Peyer's patch (tissue), 4 donors: ENCODE measurements at places on chromosomes 7 and 10.

- DNase-seq = peak; percentile 67
These were observed 8.0 kb downstream of the KLF6 start for GRCh38 chr10:3776796-3777571.

- DNase-seq = peak; percentile 85
These were observed 16.8 kb downstream of the OSBPL3 start for GRCh38 chr7:24963218-24963617.

- no peak for DNase-seq
These were observed 155.5 kb downstream of the BUB3 start for GRCh38 chr10:123309731-123310130.

DNA sequence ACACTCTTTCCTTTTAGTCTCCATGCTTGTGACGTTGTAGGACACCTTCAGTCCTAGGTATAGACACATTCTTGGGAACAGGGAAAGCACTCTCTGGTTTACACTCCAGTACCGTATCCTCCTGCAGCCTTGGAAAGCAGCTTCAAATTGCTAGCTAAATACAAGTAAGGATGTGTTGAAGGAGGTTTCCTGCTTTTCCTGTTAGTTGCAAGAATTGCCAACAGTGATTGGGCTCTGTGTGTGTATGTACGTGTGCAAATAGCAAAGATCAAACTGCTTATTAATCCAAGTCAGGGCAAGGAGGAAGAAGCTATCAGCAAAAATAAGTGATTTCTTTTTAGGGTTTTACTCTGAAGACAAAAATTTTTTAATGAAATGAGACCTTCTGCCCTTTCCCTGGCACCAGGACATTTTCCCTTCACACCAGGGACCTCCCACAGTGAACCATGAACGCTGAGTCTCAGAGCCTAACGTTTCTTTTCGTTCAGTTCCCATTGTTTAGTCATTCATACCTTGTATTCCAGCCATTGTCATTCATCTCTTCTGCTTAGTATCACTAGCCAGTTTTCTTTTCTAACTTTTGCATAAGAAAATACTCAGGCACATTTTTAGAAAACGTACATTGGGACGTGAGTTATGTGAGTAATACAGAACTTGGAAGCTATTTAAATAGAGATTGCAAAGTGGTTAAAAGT, 36.9 kb upstream of the AUTS2 start:
- DNase-seq = no peak

GRCh38 chr10:125953778-125954385, 57.5 kb downstream of the FANK1 start:
- DNase-seq = no peak

DNA sequence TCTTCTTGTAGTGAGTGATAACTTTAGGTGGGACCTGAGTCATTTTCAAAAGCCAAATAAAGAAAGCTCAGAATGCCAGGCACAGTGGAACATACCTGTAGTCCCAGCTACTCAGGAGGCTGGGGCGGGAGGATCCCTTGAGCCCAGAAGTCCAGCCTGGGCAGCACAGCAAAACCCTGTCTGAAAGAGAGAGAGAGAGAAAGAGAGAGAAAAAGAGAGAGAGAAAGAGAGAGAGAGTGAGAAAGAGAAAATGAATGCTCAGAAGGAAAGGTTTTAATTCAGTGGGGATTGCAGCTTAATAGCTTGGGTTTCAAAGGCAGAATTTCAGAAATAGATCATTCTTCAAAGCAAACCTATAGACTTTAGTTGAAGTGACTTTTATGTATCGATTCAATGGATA, 25.7 kb downstream of the GPNMB start:
- no peak for DNase-seq

- no peak for DNase-seq
These were observed 316 bp downstream of the RBM48 start for GRCh38 chr7:92528958-92529264.

DNA sequence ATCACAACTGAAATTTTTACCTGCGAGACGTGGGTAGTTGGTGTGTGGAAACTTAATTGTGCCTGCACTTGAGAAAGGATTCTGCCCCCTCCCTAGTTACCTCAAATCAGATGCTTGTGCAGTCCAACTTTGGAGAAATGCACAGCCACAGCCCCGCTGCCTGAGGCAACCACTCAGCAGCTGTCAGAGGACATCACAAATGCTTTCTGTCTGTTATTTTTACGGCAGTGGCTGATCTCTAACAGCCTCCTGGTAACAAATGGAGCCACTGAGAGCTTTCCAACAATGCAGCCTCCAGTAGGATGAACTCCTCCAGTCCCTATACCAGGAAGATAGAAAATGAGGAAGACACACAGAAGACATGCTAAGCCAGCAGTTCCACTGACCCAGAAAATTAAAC, 712.2 kb upstream of the GHITM start:
- no peak for DNase-seq

DNA sequence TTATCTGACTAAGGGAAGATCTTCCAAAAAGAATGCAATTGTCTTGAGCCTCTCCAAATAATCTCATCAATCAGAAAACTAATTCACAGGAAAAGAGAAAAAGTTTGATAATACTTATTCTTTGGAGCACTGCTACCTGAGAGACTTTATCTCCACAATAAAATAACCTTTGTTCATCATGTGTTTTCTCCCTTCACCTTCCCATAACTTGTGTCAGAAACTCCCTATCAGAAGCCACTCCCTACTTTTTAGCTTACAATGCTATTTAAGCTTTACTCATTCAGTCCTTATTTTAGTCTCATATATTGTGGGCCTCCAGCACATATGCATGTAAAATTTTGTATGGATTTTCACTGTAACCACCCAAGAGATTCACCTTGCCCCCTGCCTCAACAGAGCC, 998 bp downstream of the CYP3A43 start:
- no peak for DNase-seq

DNA sequence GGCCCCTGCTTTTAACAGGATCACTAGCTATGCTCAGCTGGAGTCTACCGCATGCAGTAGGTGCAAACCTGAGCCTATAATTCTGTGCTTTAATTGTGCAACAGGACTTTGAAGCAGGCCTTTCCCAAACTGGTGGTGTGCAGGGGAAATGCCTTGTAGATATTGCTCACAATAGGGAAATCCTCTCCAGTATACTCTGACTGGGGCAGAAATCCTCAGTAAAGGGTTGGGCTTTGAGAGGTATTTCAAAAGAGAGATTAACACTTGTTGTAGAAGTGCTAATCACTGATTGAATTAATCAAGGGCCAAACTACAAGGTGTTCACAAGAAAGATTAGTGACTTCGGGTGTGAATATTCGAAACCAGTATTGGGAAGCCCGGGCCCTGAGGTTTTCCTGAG, 58.5 kb upstream of the EXOC6 start:
- DNase-seq = no peak

DNA sequence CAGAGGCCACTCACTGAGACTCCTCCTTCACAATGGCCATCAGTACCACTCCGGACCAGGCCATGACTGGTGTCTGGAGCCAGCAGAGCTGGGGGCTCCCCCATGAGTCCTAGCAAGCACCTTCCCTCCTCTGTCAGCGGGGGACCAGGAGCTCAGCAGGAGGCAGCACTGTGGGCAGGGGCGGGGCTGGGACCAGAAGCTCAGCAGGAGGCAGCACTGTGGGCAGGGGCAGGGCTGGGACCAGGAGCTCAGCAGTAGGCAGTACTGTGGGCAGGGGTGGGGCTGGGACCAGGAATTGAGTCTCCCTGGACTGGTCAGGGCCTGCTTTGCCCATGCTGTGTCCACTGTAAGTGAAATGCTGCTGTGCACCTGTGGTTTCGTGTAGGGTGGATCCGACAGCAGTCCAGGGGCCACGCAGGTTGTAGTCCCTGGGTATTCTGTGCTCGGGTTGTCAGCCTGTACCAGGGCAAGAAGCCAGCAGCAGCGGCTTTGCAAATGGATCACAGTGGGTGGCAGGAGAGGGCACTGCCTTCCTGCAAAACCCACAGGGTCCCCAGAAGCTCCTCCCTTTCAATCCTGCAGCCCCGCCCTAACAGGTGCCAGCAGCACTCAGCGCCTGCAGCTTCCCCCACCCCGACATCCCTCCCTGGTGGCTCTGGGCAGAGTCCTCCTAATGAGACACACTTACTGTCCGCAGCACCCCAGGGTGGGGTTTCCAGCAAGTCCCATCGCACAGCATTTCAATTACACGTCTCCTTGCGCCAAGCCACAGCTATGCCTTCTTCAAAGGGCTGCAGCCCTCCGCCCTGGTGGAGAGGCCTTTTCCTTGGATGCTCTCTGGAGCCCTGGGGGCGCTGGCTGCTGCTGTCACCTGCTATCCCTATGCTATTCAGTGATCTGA, 220.5 kb downstream of the TCERG1L start:
- no peak for DNase-seq

DNA sequence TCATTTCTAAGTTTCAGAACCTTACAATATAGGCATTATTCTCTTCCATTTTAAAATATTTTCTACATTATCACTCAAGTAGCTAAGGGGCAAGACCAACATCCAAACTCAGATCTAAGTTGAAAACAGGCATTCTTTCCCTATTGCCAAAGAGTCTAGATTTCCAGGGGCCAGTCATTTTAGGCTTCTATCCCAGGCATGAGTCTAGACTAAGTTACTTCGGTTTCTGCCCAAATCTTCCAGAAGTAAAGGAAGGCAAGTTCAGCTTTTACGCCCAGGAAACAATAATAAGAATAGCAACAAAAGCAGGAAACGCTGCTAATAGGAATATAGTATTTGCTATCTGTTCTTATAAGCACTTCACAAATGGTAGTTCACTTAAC, 189.9 kb downstream of the DGKI start:
- no peak for DNase-seq

DNA sequence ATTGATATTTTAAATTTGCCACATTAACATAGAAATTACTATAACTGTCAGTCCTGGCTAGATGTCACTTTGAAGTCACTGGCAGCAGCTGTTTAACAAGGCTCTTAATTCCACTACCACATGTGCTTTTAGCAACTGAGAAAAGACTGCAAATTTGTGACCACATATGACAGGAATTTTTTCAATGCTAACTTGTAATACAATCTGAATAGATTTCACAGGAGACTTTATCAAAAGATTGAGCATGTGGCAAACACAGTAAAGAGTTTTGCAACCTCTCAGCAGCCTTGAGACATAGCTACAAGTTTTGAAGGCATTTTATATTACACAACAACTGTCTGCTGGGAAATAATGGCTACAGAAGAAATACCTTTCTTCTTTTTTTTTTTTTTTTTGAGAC, 73.0 kb downstream of the MICU1 start:
- DNase-seq = no peak

GRCh38 chr10:11595395-11595692, 16.1 kb downstream of the USP6NL start:
- no peak for DNase-seq

GRCh38 chr10:114749510-114749909, 72.1 kb upstream of the FHIP2A start:
- DNase-seq = no peak

- no peak for DNase-seq
These were observed 658 bp downstream of the CYP2E1 start for GRCh38 chr10:133527771-133528271.

DNA sequence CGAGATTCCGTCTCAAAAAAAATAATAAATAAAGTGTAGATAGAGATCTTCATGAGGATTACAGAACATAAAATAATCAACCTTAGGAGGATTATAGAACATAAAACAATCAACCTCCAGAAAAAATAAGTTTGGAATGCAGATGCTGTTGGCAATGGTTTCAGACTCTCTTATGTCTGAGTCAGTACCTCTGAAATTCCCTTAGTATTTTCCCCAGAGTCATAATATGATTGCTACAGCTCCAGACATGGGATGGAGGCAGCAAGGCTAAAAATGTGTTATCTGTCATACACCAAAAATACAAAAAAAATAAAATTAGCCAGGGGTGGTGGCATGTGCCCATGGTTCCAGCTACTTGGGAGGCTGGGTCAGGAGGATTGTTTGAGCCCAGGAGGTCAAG, 22.2 kb downstream of the CADPS2 start:
- DNase-seq = no peak

DNA sequence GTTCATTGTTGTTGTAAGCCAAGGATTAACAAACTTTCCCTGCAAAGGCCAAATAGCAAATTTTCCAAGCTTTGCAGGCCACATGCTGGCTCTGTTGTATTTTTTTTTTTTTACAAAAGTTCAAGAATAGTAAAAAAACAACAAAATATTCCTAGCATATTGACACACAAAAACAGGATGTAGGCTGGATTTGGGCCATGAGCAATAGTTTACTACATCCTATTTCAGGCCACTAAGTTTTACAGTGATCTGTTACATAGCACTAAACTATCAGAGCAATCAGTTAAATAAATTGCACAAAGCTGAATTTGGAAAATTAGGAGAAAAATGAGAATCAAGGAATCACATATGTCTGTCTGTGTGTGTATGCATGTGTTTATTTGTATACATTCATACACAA, 491.8 kb upstream of the GHITM start:
- DNase-seq = no peak

GRCh38 chr7:4733936-4734528, 41.4 kb upstream of the AP5Z1 start:
- DNase-seq = no peak

GRCh38 chr10:14606633-14607032, 168.1 kb downstream of the FAM107B start:
- no peak for DNase-seq

DNA sequence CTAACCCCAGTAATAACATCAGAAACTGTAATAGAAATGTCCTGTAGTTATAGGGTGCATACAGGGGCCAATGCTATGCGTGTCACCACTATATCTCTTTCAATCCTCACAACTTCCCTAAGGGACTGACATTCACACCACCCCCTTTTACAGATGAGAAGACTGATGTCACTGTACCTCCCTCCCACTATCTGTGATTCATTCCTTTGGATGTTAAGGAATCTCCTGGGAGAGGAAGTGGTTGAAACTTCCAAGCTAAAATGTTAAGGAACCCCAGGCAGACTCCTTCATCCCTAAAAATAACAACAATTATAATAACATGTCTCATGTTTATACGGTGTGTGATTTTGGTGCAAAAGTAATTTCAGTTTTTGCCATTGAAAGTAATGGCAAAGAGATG, 5.4 kb downstream of the COL13A1 start:
- DNase-seq = no peak

- no peak for DNase-seq
These were observed 236.2 kb downstream of the DGKB start for GRCh38 chr7:14666304-14666703.

- no peak for DNase-seq
These were observed 111.5 kb upstream of the SVIL start for GRCh38 chr10:29746080-29746797.

DNA sequence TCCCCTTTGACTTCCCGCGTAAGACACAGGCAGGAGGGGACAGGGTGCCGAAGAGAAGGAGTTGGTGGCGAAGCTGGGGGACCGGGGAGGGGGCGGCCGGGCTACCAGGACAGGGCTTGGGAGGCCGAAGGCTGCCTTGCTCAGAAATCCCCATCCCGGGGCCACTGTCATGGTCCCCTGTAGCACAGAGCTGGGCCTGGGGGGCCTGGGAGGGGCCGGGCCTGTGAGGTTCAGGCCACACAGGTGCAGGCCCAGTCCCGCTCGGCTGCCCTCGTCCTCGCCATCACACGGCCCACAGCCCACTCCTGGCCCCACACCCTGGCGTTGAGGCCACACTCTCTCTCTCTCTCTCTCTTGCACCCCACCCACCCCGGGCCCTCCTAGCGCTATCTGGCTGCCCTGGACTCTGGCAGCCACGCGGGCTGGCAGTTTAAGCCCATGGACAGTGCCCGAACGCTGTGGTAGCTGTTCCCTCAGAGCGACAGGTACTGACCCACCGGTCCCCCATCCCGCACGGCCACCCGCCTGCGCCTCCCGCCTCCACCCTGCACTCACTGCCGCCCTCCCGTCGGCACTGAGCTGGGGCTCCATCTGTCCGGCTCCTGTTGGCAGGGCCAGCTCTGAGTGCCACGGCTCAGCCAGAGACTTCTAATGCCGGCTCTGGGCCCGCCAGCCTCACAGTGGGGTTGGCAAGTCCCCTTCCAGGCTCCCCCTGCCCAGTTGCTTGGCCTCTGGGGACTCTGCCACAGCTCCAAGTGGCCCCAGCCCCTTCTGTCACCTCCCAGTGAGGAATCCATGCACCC, 28.0 kb downstream of the TTYH3 start:
- no peak for DNase-seq
